Smooth muscle cell of the brain vasculature (primary cell): ENCODE measurements at places on chromosomes 16 and 17.
A peak's percentile ranks its signal among the peaks of the same experiment; 100 is the strongest.

- DNase-seq: no peak
These were observed 724 bp downstream of the UBE2I start for GRCh38 chr16:1309888-1310831.

DNA sequence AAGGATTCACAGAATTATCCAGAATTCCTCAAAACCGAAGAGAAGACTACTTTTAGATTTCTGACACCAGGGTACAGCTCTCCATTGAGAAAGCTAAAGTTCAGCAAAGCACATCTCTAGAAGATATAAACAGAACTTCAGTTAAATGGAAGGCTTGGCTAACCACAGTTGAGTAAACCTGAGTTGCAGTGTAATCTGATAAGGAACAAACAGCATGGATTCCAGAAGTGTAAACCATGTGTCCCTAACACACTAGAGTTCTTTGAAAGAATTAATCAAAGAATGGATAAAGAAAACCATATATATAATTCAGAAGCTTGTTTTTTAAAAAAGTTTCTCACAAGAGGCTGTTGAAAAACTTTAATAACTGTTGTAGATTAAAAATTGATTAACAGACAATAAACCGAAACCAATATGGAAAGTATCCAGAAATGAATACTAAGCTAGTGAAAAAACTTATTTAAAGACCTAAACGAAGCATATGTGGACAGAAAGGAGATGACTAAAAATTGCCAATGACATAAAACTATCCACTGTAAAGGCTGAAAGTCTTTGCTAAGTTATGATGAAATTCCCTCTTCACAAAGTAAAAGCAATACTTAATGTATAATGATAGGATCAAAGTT is 4.3 kb downstream of the RNF43 start:
- DNase-seq: no peak

DNA sequence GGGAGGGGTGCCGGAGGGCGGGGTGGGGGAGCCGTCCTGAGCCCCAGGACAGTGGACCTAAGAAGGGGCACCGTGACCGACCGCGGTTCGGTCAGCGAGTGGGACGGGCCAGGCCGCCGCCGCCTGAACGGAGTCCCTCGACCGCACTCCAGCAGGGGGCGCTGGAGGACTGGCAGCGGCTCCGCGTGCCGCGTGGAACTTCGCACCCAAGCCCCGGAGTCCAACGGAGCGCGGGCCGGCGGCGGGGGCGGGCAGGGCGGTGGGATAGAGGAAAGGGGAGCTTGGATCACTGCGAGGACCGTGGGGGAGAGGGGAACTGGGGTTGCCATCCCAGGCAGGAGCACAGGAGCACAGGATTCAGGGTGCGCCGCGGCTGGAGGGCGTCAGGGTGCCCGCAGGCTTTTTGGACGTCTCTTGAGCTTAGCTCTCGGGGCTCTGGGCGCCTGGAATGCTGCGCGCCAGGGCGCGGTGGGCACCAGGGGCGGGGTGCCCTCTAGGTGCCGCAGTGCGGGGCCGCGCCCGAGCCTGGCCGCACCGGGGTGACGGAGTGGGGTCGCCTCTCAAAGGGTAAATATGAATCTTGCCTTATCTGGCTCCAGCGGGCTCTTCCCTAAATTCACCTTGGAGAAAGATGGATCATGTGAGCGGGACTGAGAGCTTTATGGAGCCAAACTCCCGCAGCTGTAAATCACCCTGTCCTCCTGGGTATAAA is 379 bp upstream of the OTOP2 start:
- no peak for DNase-seq

GRCh38 chr16:67663151-67663876 is 2.6 kb downstream of the PARD6A start:
- no peak for DNase-seq

- DNase-seq: no peak
These were observed 2.6 kb downstream of the CANT1 start for GRCh38 chr17:79006794-79007503.

- DNase-seq: no peak
These were observed 10.5 kb downstream of the TBC1D16 start for GRCh38 chr17:80025140-80025539.

DNA sequence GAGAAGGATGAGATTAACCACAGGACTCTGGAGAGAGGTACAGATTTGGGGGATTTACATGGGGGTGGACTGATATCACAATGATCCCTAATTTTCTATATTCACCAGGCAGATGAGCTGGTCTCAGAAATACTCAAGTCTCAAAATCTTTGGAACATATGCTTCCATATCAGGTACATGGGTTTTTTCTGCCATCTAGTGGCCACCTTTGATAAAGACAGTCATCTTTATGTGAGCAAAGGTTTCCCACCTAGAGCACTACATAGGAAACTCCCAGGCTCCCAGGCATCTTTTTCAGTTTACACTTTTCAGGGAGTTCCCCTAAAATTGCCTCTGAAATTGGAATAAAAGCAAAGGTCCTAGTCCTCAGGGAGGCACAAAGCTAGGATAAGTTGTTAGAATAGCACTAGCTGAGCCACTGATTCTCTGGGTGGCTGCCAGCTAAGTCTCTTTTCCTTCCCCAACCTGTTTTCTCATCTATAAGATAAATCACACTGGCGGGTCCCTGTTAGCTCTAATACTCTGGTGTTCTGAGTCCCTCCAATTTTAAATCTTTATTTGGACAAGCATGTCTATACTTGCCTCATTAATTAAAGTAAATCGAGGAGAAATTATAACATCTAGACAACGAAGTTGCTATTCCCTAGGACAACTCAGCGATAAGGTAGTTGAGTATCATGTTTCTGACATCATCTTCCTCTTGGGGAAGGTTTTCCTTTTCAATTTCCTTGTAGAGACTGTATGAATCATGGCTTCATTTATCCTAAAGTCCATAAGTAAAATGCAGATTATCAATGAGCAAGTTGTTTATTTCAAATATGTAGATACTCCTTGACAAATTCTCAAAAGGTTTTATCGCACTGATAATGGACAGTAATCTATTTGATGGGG is 19.0 kb upstream of the MON1B start:
- peak; percentile 37 for DNase-seq

- DNase-seq: no peak
These were observed 191.5 kb upstream of the RPL38 start for GRCh38 chr17:74011966-74012365.

GRCh38 chr16:11016993-11017392 is 72.6 kb downstream of the CLEC16A start:
- DNase-seq: no peak

GRCh38 chr17:76538281-76538931 is 897 bp upstream of the CYGB start:
- DNase-seq: no peak

DNA sequence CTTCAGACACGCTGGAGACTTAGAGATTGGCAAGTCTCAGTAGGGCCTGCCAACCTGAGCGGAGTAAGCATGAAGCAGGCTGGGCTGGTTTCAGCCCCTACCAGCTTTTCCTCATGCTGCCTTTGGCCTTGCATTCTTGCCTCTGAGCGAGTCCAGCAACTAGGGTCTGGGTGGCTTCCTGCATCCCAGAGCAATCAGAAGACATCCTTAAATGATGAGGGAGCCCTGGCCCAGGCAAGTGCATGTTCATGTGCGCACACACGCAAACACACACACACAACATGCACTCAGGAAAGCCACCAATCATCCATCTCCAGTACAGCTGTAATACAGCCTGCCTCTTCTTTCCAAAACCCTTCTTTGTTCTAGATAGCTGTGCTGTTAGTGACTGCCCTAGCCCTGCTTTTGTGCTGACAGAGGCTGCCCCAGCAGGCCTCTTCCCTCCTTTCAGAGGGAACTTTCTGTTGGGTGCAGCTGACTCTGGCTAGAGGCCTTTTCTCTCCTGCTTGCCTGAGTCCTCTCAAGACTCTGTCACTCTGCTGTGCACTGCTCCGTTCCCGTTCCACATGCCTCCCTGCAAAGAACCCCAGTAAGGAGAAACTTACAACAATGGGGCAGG is 30.7 kb upstream of the TBX2 start:
- no peak for DNase-seq

DNA sequence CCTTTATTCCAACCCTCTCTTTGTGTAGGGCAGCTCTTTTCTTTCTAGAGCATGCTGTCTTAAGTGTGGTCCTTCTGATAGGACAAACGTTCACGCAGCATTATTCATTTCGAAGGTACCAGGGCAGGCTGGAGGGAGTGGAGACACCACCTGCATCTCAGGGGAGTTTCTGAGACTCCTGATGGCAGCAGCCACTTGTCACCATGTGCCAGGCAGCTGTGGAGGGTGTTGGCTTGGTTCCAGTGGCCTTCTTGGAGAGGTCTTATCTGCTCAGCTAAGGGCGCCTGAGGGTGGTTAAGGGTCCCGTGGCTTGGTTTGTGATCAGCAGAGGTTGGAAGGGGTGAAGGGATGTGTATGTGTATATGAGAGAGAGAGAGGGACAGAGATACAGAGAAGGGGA is 257.1 kb upstream of the EEF2KMT start:
- DNase-seq: no peak

DNA sequence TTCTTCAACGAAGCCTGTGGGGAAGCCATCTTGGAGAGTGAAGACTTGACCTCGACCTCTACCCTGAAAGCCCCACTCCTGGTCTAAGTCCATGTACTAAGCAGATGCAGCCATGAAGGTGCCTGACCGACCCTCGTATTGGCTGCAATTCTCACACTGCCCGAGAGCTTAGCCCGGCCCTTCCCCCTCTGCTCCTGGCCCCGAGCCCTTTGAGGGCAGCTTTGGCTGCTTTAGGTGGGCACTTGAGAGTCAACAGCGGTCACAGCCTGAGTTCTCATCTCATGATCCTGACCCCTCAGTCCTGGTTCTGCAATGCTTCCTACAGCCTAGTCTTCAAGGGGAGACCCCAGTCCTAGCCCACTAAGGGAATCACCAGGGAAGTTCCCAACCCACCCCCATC is 35.9 kb downstream of the SRL start:
- no peak for DNase-seq

DNA sequence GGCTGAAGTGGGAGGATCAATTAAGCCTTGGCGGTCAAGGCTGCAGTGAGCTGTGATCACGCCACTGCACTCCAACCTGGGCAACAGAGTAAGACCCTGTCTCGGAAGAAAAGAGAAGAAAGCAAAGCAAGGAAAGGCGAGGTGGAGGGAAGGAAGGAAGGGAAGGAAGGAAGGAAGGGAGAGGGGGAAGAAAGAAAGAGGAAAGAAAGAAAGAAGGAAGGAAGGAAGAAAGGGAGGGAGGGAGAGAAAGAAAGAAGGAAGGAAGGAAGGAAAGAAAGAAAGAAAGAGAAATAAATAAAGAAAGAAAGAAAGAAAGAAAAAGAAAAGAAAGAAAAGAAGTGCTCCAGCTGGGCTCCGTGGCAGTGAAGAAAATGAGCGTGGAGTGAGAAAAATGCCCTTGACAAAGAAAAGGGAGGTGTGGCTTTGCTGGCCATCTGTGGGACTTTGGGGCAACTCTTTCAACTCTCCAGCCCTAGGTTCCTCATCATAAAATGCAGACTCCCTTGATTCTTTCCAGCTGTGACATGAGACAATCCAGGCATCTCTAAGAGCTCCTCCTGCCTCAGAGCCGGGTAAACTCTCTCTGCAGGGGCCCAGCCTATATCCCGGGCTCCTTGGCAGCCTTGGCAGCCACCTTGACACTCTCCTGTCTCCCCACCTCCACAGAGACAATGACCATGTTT is 2.4 kb downstream of the GSDMA start:
- DNase-seq: no peak

DNA sequence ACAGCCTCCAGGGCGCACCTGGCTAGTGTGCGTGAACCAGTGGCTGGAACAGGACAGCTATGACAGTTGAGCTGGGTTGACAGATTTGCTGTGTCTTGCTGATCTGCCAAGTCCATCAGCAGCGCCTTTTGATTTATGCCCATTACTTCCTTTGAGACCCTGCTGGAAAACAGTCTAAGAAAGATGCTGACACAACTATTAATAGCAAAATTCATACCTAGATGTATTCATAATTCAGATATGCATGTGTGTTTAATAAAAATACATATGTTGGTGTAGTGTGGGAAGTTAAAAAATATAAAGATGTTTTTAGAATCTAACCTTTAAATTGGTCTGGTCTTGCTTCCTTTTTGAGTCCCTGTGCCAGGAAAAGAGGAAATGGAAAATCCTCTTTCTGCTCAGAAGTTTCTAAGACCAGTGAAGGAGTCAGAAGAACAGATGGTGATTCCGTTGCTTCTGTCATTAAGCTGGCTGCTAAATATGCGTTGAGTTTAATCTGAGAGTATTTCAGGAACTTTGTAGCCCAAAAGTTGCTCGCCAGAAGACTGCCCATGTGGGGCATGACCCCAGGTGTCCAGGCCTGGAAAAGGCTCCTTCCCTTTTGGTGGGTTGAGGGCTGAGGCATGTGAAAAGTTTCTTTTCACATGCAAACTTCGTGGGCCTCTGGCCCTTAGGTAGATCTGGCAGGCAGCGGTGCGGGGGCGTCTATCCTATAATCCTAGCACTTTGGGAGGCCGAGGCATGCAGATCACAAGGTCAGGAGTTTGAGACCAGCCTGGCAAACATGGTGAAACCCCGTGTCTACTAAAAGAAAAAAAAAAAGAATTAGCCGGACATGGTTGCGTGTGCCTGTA is 40.0 kb upstream of the ENDOV start:
- no peak for DNase-seq

- no peak for DNase-seq
These were observed 110.2 kb upstream of the NLRP1 start for GRCh38 chr17:5694551-5694950.

DNA sequence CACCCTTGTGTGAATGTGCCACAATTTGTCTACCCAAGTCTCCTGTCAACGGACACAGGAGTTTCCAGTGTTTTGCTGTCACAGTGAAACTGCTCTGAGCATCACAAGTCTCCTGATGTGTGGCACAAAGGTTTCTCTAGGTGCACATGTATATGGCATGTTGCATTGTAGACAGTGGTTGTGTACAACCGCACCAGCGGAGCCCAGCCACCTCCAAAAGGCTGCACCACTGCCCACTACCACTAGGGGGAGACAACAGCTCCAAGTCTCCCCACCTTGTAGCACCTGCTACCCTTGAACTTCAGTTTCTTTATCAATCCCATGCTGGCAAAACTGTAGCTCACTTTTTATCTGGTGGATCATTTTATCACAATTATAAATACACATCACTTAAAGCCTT is 95.5 kb upstream of the ZNF469 start:
- DNase-seq: no peak

DNA sequence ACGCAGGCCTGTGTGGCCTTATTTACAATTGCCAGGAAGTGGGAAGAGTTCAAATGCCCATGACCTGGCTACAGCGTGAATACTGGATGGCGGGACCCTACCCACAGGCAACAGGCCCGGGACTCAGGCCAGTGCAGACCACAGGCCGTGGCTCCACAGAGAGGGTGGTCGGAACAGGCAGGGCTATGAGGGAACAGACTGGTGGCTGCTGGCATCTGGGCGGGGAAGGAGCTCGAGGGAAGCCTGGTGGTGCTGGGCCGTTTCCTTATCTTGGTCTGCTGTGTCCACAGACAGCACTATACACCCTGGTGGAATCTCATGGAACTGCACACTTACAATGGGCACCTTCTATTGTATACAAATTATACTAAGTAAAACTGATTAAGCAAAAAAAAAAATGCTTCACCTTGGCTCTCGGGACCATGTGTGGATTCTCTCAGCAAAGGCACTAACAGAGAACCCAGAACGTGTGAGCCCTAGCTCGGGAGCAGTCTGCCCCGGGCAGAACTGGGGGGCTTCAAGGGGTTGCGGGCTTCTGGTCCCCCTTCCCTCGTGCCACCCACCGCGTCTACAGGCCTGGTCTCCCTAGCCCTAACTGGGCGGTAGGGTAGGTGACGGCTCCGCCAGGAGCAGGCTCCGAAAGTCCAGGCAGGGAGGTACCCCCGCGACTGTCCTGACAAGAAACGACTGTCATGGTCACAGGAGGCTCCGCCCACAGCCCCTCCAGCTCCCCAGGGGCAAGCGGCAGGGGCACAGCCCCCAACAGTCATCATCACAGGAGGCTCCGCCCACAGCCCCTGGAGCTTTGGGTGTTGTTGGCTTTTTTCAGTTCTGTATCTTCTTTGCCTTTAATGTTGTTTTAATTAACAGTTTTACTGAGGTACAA is 21.8 kb downstream of the CEP131 start:
- DNase-seq: peak; percentile 39
